ENCODE measurements at places on chromosomes 1 and 21.

DNA sequence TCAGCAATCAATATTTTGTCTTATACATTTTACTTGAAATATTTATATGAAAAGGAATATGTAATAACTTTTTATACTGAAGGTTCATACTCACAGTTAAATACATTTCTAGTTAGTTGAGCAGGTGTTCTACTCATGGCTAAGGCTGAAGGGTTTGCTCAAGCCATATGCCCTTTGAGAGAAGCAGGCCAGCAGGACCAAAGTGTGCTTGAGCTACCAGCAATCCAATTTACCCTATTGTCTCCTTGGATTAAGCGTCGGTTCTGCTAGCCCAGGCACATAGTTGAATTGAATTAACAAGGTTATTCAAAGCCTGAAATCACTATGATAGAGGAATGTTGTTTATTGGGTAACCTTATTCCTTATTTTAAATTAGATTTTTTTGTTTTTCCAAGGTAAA is 151.5 kb upstream of the BACE2 start:
- DNase-seq: no peak

DNA sequence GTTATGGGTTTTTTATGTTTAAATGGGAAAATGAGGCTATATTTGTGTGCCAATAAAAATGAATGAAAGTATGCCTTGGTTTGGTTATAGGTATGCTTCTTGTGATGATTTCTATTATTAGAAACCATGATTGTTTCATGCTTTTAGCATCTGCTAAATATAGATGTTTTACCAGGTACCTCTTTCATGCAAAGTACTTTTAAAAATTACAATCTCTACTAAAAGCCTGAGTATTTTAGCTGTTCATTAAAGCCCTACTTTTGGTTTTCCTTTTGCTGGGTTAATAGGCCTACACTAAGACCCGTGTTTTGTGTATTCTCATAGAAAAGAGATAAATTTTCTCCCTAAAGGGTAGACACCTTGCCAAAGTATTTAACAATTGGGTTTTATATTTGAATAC is 32.0 kb downstream of the MTF2 start:
- no peak for DNase-seq

DNA sequence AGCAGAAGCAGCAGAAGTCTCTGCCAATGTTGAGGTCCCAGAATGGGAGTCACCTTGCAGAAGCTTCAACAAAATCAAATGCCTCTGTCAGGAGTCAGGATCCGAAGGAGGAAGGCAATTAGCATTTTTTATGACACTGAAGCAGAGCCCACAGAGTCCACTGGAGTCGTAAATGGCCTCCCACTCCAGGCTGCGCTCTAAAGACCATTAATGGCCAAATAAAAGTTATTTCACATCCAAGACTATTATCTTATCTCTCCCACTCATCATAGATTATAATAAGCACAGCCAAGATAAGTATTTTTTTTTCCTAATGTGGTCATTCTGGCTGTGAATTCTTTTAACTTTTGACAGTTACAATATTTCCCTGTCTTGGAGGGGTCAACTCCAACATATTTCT is 191.1 kb upstream of the C8B start:
- no peak for DNase-seq

GRCh38 chr1:96144636-96145035 is 576.9 kb upstream of the PTBP2 start:
- DNase-seq: no peak

GRCh38 chr1:6256645-6257044 is 4.3 kb downstream of the GPR153 start:
- DNase-seq: no peak

DNA sequence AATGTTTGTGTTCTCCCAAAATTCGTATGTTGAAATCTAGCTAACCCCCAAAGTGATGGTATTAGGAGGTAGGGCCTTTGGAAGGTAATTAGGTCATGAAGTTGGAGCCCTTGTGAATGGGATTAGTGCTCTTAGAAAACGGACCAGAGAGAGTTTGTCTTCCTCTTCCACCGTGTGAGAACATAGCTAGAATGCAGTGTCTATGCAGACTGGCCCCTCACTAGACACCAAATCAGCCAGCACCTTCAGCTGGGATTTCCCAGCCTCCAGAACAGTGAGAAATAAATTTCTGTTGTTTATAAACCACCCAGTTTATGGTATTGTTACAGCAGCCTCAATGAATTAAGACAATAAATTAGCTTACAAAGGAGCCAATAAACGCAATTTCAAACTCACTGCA is 58.0 kb downstream of the KIAA0319L start:
- DNase-seq: no peak

All from omental fat pad (tissue), 4 donors.